ENCODE measurements at places on chromosomes 2 and 18.

- no peak for DNase-seq
Observed at GRCh38 chr2:183057333-183057985, 19.2 kb upstream of the NCKAP1 start.

- DNase-seq, result no peak
Observed at GRCh38 chr2:102473020-102473419, at the start of gene SLC9A4. SLC9A4 (plus strand) TSS chr2:102473226; CDS start chr2:102473760, 534 bp downstream.

DNA sequence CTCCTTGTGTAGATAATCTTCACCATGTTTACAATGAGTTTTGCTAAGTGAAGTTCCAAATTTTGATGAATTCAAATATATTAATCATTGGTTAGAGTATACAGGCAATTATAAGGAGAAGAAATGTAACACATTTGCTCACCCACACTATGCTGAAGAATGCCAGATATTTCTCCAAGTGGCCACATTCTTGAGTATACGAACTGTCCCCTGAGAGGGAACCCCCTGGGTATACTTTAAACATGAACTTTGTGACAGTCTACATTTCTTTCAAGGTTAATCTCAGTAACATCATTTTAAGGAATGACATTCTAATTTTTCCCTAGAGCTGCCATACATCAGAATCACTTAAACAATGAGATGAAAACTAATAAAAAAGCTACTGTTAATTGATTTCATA lies 39.8 kb upstream of the CDKL4 start:
- no peak for DNase-seq

- no peak for DNase-seq
Observed at GRCh38 chr2:188322569-188323551, 31.2 kb downstream of the GULP1 start.

DNA sequence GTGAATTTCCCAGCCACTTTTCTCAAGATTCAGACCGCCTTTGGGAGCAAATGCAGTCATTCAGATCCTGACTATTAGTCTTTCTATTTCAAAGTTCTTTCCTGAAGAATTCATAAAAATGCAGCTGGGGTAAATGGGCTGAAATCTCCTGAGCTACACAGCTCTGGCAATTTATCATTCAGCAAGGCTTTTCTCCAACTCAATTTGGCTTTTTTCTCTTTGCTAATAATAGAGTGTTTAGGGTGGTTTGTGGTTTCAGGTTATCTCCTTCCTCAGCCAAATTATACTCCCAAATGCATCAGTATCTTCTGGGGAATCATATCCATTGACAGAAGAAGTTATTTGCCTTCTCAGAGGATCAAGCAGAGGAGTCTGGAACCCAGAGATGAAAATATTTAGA lies 282.4 kb upstream of the SLC14A2 start:
- DNase-seq, result no peak
